ENCODE measurements at places on chromosomes 5 and 9. TPM values are rescaled to one million over a fixed set of nuclear protein-coding genes. Genes with fewer than 3 reads are reported as not detected.
A peak's percentile ranks its signal among the peaks of the same experiment; 100 is the strongest.

COL23A1 gene
- total RNA-seq, result 0.17 TPM

GRCh38 chr5:90886381-90886780, 327.8 kb downstream of the ADGRV1 start:
- no peak for DNase-seq

DNA sequence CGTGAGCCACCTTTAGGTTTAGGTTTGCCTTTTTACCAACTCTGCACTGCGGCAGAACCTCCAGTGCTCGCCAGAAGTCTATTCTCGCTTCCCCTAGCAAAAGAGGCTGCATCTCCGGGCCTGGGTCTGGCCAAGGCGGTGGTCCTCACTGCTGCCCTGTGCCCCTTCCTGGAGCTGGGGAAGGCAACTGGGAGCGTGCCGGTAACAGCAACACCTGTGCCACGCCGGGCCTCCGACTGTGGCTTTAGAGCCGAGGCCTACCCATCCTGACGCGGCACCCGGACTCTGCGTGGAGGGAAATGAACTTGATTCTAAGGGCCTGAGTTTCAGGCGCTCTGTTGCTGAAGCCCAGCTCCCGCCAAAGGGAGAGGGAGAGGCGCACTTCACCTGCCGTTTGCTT, 82.4 kb upstream of the SPATA31C2 start:
- no peak for DNase-seq

DNA sequence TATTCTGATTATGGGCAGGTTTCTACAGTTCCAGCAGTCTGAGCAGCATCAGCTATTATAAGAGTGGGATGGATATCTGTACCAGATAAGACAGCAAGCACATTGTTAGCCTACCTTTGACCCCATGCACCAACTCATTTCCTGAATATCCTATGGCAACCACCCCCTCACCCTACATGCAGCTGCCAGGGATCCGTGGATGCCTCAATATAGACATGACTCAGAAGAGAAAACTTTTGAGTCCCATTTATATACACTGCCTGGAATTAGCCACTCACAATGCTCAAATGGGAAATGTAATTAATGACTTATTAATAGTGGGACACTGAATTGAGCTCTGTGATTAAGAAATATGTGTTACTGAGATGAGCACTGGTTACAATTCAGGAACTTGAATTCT, 124.4 kb downstream of the SSBP2 start:
- DNase-seq, result peak; percentile 93

- DNase-seq, result no peak
These were observed 8.8 kb downstream of the GOLGA2 start for GRCh38 chr9:128266868-128267590.

ADAMTS13 gene
- 0.84 TPM for total RNA-seq
